Spinal cord (tissue), 10 donors: ENCODE measurements at places on chromosomes 2 and 18. TPM values are rescaled to one million over a fixed set of nuclear protein-coding genes. Genes with fewer than 3 reads are reported as not detected.
A peak's percentile ranks its signal among the peaks of the same experiment; 100 is the strongest.

HOXD10 gene
- 0.92 TPM for polyA plus RNA-seq

PDE1A gene
- polyA plus RNA-seq = 9.6 TPM

FMNL2 gene
- 142 TPM for polyA plus RNA-seq

ELOA2 gene
- not detected for polyA plus RNA-seq

DNA sequence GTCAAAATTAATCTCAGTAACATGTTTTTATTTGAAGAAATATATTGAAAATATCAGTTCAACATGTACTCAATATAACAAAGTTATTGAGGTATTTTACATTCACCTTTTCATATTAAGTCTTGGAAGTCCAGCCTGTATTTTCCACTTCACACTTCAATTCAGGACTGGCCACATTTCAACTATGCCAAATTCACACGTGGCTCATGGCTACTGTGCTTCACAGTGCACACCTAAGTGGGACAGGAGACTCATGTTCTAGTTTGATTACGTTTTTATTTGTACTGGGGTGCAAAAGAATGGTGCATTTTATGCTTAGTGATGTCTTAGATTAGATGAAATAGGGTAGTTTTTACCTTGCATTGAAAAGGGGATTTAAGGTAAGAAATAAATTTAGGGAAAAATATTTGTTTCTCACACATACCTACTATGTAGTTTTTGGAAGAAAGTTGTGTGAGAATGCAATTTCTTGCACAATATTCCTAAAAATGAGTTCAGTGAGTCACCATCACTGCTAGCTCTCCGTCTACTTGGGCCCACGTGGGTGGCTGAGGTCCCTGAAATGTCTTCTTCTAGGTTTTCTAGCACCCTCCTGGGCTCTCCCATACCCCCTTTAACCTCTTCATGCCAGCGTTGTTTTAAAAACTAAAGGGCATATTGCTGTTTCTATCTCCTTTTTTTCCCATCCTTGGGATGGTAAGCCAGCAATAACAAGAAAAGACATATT lies 87.0 kb downstream of the ST6GAL2 start:
- DNase-seq = no peak

DNA sequence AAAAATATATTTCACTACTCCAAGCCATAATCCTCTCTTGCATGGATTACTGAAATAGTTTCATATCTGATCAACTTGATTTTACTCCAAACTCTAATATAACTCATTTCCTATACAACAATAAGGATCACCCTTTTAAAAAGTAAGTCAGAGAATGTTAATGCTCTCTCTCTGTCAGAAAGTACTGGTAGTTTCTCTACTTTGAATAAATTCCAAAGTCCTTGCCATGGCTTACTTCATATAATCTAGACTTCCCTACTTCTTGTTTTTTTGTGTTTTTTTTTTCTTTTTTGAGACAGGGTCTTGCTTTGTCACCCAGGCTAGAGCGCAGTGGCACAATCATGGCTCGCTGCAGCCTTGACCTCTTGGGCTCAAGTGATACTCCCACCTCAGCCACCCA lies 36.2 kb downstream of the MAP3K2 start:
- no peak for DNase-seq

- DNase-seq = no peak
These were observed 3.4 kb downstream of the RAB31 start for GRCh38 chr18:9711361-9712129.

DNA sequence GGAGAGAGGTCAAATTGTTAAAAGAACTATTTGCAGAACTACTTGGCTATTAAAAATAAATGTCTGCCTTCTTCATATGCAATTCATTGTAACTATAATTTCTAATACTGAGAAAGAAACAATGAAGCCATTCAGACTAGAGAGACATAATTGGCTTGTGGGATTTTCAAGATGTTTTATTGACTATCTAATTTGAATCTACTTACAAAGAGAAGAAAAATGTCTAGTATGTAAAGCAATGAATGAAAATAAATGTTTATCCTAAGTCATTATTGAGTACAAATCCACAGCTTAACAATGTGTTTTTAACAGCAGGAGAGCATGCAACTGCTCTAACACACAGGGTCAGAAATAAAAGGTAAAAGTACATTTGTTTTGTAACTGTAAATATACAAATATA lies 19.2 kb downstream of the RMP24 start:
- DNase-seq = no peak

DNA sequence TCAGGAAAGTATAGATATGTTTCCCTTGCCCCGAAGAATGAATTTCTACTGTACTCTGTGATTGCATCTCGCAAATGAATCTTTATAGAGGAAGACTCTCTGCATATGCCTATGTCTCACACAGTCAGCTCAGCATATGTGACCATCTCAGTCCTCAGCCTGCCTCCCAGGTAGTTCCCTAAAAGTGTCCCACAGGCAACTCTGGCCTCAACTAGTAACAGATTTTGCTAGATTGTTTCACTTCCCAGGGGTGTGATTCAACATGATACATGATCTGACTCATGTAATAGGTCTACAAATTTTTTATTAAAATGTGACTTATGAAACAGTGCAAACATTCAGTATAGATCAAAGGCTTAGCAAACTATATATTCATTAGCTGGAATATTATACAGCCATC lies 296.6 kb upstream of the CRIM1 start:
- no peak for DNase-seq

DNA sequence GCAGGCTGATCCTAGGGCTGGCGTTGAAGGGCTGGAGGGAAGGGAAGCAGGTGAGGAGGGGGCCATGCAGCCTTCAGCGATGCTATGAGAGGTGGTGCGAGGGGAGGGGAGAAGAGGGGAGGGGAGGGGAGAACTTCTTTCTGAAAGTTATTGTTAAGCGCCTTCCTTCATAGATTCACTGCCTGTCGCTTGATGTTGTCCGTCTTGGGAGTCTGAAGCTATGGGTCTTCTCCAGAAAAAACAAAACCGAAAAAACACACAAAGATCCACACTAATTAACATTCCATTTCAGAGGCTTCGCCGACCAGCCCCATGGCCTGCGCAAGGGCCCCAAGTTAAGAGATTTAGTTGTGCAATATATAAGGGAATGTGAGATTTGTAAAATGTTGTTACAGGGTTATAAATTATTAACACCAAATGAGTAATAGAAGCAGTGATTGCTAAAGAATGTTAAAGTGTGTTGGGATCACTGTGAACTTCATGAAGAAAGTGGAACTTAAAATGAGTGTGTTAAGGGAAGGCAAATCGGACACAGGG lies 758 bp downstream of the CFAP221 start:
- no peak for DNase-seq

- DNase-seq = no peak
These were observed 280.0 kb upstream of the RAB12 start for GRCh38 chr18:8329186-8329771.

GRCh38 chr2:160715428-160715827 lies 221.8 kb upstream of the RBMS1 start:
- DNase-seq = no peak

GRCh38 chr2:109148117-109148746 lies 19.2 kb downstream of the SH3RF3 start:
- peak; percentile 73 for DNase-seq

DNA sequence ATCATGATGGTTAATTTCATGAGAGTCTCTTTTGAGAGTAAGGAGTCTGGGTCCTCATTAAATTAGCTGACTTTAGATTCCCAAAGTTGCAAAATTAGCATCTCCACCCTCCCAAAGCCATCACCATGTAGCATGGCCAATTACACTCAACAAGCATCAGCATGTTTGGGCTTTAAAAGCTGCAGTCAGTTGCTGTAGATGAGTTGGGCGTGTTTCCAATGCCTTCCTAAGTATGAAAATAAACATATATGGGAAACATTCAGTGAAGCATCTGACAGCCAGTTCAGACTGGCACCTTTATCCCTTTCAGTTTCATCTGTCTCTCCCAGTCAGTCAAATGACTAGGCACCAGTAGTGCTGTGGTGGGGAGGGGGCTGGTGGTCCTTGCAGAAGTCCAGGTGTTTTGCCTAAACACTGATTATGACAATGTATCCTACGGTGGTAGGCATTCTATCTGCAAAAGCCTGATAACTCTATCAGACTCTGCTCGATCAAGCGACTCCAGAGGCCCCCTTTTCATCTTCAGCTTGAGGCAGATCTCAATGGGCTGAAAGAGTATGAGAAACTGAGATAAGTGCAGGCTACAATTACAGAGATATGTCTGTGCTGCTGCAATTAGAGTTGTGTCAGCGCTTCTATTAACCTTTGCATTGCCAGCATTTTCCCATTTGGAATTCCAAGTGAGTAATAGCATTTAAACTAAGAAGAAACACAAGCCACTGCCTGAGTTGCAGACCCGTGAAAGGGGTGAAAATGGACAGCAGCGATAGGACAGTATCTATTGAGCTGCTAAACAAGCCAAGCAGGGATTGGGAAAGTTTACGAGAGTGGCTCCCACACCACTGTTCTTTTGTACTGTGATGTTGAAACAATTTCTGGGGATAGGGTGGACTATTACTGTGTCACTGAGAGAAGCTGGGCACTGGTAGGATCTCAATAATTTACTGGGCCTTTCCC lies 67.3 kb upstream of the SPOPL start:
- DNase-seq = peak; percentile 54

- no peak for DNase-seq
These were observed 33.7 kb downstream of the RAMP1 start for GRCh38 chr2:237892984-237893595.
